Type B pancreatic cell (in vitro differentiated cells): ENCODE measurements at places on chromosomes 11 and 22. TPM values are rescaled to one million over a fixed set of nuclear protein-coding genes. Genes with fewer than 3 reads are reported as not detected.
A peak's percentile ranks its signal among the peaks of the same experiment; 100 is the strongest.

DNA sequence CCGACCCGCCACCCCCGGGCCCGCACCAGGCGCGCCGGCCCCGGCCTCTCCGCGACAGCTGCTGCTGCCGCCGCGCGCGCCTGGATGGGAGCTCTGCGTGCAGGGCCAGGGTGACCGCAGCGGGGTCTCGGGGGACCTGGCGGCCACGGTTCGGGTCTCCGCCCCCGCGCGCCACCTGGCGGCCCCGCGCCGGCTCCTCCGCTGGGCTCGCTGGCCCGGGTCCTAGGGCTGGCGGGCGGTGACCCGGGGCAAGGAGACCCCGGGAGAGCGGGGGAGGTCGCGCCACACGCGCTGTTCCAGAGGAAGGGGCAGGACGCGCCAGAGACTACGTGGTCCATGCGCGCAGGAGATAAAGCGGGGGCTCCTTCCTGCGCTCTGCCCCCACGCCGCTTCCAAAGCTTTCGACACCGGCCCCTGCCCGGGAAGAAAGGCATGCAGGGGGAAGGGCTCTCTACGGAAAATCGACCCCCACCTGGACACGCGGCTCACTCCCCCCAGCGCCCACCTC lies 562 bp downstream of the SHANK2 start:
- peaks cover 28% of the 10 kb centered on the region for H3K27me3 ChIP-seq
- no peak overlapping the region for H3K27ac ChIP-seq
- peaks cover 56% of the 10 kb centered on the region for H3K4me1 ChIP-seq
- peaks cover 4% of the 10 kb centered on the region for H3K36me3 ChIP-seq

DNA sequence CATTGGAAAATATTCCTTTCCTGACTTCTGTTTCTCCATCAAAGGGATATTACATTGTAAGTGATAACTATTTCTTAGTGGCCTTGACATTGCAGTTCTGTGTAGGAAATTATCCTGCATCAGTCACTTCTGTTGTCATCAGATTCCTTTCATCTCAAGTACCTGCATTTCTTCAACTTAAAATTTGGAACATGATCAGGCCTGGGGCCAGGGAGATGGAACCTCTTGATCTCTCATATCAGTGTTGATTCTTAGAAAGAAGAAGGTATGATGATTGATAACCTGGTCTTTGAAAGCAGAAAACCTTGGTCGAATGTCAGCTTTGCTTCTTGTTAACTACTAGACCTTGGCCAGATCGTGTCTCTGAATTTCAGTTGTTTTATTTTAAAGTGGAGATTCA lies 93.6 kb downstream of the NAV2 start:
- no peaks in the 10 kb centered on the region for H3K36me3 ChIP-seq
- peaks cover 45% of the 10 kb centered on the region for H3K4me1 ChIP-seq
- DNase-seq: no peak
- no peak overlapping the region for H3K27ac ChIP-seq
- H3K27me3 ChIP-seq: no peaks in the 10 kb centered on the region
- no peak overlapping the region for H3K4me3 ChIP-seq

- peaks cover 27% of the 10 kb centered on the region for H3K4me1 ChIP-seq
- H3K4me3 ChIP-seq: peak overlapping the region; percentile 83
- peak; percentile 72 for DNase-seq
- peak overlapping the region; percentile 62 for H3K27ac ChIP-seq
- peaks cover 40% of the 10 kb centered on the region for H3K27me3 ChIP-seq
These were observed 3.4 kb upstream of the MCAM start for GRCh38 chr11:119320240-119320775.

DNA sequence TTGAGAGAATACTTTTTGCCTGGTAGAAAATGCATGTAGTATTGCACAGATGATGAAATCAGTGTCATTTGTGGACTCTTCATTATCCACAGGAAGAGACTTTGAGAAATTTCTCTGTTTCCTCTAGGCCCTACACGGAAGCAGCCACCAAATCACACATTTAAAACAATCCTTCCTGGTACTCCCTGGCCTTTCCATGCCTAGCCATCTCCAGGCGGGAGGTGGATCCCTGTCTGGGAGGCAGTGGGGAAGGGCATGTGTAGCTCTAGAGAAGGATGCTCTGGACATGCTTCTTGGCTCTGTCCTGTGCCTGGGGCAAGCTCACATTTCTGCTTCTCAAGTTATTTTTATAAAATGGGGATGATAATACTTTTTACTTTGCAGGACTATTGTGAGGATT lies 114.1 kb downstream of the ADAMTS15 start:
- no peaks in the 10 kb centered on the region for H3K36me3 ChIP-seq
- no peak overlapping the region for H3K27ac ChIP-seq
- no peaks in the 10 kb centered on the region for H3K4me1 ChIP-seq
- H3K4me3 ChIP-seq: no peak overlapping the region

DNA sequence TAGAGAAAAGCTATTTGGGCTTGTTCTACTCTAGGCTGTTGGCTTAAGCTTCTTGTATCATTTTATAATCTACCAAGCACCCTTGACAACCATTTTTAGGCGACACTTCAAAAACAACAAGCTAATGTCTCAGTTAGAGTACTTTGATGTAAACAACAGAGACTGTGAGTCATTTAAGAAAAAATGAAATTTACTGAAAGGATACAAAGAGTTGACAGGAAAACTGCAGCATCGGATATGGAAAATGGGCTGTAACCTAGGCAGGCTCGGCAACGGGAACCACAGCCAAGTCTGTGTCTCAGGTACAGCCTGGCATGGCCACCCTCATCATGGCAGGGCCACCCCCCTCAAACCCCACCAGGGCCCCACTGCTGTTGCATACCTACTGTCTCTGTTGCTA lies 4.4 kb upstream of the RNF169 start:
- H3K36me3 ChIP-seq: peaks cover under 1% of the 10 kb centered on the region
- no peak overlapping the region for H3K4me3 ChIP-seq
- DNase-seq: no peak

- H3K4me3 ChIP-seq: no peak overlapping the region
- H3K27ac ChIP-seq: no peak overlapping the region
- no peak for DNase-seq
- H3K4me1 ChIP-seq: no peaks in the 10 kb centered on the region
- H3K36me3 ChIP-seq: no peaks in the 10 kb centered on the region
These were observed 962.3 kb downstream of the TBC1D22A start for GRCh38 chr22:47724751-47725150.

DNA sequence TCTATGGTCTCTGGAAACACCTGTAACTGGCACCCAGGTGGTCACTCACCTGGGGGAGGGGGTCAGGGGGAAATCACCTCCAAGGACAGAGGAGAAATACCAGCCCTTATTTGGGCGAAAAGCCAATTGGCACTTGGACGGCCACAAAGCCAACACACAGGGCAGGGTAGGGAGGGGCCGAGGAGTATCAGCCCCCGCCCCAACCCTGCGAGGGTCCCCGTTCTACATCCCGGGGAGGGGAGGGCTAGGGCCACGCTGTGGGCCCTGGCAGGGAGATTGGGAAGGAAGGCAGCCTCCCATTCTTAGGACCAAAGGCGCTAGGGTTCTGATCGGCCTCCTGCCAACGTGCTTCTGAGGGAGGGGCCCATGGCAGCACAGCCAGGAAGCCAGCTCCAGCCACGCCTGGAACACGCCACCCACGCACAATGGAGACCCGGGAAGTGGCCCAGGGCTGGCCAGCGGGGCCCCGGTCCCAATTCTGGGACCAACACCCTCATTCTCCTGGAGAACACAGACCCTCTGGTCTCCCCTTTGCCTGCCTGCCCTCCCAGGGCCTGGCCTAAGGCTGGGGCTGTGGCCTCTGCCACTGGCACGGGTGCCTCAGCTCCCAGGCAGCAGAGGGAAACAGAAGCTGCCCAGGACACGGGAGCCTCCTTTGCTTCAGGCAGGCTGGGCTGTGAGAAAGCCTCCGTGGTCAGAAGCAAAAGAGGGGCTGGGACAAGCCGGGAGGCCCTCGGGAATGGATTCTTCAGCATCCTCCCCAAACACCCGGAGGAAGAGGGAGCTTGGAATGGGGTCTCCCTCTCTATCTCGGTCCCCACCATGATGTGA lies 7.4 kb downstream of the CBX6 start:
- H3K4me3 ChIP-seq: no peak overlapping the region
- peaks cover 20% of the 10 kb centered on the region for H3K4me1 ChIP-seq
- H3K27ac ChIP-seq: no peak overlapping the region
- DNase-seq: no peak
- no peaks in the 10 kb centered on the region for H3K27me3 ChIP-seq

GRCh38 chr22:18978506-18978905 lies 42.4 kb upstream of the PRODH start:
- no peak for DNase-seq
- H3K27me3 ChIP-seq: no peaks in the 10 kb centered on the region
- H3K36me3 ChIP-seq: peaks cover 5% of the 10 kb centered on the region
- no peaks in the 10 kb centered on the region for H3K4me1 ChIP-seq
- no peak overlapping the region for H3K4me3 ChIP-seq
- no peak overlapping the region for H3K27ac ChIP-seq

- DNase-seq: no peak
- H3K4me1 ChIP-seq: no peaks in the 10 kb centered on the region
- peaks cover 10% of the 10 kb centered on the region for H3K36me3 ChIP-seq
- H3K4me3 ChIP-seq: no peak overlapping the region
- no peaks in the 10 kb centered on the region for H3K27me3 ChIP-seq
These were observed 75.7 kb upstream of the SUSD2 start for GRCh38 chr22:24105631-24106030.

GRCh38 chr11:115929618-115930129 lies 425.5 kb upstream of the CADM1 start:
- H3K4me3 ChIP-seq: peak overlapping the region; percentile 6
- H3K27ac ChIP-seq: no peak overlapping the region
- H3K4me1 ChIP-seq: peaks cover 26% of the 10 kb centered on the region

DNA sequence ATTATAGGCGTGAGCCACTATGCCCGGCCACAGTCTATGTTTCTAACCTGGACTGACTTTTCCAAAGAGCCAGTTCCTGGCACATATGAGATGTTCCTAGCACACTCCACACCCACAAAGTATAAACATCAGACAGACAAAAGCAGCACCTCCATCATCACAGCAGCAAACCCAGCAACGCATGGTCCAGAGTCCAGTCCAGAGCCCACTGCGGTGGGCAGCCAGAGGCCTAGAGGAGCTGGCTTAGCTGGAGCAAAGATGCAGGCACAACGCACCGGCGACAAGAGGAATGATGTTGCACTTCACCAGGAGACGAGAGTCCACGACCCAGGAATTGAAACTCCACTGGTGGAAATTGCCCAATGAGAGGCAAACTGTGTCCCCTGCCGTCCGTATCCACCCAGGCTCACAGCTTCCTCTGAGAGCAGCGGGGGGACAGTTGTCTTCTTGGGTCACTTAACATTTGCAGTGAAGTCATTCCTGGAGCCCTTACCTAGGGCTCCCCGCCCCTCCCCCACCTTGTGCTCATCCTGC lies 36.6 kb downstream of the RPS6KA4 start:
- H3K4me1 ChIP-seq: peaks cover 21% of the 10 kb centered on the region
- no peaks in the 10 kb centered on the region for H3K36me3 ChIP-seq
- no peak for DNase-seq
- peak overlapping the region; percentile 45 for H3K27ac ChIP-seq

The UCP2 gene
- 70.4 and 104 TPM in 2 replicates for total RNA-seq

The PYGM gene
- 2.0 and 239 TPM in 2 replicates for total RNA-seq
